ENCODE measurements at places on chromosomes 7 and 10.

GRCh38 chr10:33257439-33258080 lies 76.9 kb downstream of the NRP1 start:
- DNase-seq = no peak

DNA sequence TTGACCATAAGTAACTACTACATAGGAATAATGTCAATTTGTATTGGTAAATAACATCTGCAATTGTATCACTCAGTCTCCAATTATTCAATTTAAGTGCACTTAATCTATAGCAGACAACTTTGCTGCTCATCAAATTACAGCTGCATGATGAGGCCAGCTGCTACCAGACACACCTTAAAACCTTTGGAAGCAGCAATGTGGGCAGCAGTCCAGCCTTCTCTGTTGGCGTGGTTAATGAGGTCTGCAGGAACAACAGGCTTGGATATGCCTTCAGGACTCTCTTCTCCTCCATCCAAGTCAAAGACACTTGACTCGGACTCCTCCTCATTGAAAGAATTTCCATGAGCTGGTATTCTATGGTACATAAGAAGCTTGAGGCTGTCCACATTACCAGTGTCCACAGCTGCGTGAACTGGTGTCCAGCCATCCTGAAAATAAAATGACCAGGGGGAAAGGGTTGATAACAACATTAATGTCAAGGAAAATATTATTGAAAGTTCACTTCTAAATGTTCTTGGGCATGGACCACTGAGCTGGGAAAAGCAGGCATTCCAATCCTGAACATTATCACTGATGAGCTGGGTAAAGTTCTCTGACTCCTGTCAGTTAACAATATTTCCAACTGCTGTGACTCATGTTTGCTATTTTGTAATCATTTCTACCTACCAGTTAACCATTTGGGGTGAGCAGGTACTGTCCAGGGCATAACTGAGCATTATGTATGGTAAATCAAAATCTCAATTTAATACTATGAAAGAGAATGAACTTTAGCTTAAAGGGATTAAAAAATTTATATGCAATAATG lies 95.7 kb downstream of the CTTNBP2 start:
- no peak for DNase-seq

DNA sequence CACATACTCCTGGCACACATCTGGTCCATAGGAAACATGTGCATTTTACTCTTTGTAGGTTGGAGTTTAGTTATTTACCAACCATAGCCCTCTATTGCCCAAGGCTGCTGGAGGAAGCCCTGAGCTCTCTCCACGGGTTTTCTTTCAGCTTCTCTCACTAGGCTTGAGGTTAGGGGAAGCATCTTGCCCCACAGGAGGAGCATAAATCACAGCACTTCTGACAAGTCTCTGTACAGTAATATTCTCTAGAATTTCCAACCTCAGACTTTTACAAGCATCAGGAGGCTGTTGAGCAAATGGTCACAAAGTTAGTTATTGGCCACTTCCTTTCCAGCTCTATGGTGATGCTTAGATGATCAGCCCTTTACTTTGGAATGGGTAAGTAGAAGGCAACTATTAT lies 122.9 kb upstream of the GLI3 start:
- no peak for DNase-seq

- DNase-seq = no peak
Measured at GRCh38 chr10:34187201-34187600, 627.9 kb downstream of the PARD3 start.

DNA sequence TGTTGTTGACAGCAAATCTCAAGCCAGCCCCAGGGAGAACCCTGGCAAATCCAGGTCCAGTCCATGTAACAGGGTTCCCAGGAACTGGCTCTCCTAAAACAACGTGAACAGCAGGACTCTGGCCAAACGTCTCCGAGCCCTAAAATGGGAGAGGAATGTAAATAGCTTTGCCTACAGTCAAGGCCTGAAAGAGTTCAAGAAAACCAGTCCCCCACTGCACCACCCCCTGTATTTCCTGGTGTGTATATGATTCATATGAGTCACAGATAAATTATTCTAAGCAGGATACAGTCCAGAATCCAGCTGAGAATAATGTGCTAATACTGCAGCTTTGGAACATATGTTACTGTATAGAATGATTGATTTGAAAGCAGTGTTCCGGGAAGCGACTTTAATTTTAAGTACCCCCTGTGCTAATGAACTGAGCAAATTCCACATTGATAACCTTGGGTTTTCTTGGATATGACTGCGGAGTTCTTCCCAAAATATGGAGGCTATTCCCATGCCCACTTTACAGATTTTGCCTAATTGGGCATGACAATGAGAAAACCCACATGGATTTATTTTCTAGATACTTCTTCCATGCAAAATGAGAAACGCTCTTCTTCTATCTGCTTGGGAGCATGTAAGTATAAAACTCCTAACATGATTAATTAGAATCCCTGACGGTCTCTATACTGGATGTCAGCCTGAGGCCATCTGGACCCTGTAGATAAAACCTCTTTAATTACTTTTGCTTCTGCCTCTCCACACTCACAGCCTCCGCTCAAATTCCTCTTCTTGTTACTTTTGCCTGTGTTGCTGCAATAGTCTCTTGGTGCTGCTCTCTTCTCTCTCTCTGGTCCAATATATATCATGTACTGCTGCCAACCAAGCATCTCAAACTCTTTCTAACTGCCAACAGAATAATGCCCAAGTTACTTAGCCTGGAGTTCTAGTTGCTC lies 50.2 kb downstream of the LAMB4 start:
- DNase-seq = no peak

DNA sequence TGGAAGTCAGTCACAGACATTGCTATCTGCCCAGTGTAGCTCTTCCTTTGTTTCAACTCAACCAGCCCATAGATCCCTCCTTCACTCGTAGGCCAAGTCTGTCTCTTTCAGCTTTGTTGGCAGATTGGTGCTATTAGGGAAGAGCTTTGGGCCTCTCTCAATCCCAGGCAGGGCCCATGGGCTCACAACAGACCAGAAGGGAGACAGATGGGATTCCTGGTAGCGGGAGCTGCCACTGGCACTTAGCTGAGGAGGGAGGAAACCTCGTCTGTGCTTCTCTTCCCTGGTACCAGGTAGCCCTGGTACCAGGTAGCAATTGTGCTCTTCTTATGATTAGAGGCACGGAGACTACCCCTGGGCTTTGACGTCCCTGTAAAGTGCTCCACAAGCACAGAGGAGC lies 592.0 kb downstream of the TYW1 start:
- no peak for DNase-seq

GRCh38 chr10:106402458-106402857 lies 762.0 kb downstream of the SORCS1 start:
- DNase-seq = no peak

DNA sequence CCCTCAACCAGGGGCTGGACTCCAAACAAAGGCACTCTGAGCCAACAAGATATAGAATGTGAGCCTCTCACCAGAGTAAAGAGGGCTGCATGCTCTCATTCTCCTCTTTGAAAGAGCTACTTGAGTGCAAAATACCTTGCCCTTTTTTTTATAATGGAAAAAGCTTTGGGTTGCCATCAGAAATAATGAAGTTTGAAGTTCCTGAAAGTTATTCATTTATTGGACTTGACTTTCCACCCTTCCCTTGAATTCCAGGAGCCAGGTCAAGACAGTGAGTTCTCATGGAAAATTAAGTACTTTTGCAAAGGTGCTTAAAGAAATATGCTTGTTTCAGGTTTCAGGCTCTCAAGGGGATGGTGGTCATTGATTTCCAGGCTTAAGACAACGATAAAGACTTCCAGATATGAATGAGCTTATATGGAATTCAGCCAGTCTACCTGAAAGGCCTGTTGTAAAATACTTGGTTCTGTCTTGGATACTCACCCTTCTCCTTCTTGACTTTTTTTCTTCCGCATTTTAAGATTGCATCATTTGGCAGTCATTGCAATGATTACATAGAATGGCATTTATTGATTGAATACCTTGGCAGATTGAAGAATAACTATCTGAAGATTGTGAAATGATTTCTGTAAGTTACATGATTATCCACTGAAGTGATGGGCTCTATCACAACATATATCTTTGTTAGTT lies 696.4 kb downstream of the INHBA start:
- no peak for DNase-seq

- no peak for DNase-seq
Measured at GRCh38 chr10:81872206-81872862, 2.7 kb upstream of the NRG3 start.

DNA sequence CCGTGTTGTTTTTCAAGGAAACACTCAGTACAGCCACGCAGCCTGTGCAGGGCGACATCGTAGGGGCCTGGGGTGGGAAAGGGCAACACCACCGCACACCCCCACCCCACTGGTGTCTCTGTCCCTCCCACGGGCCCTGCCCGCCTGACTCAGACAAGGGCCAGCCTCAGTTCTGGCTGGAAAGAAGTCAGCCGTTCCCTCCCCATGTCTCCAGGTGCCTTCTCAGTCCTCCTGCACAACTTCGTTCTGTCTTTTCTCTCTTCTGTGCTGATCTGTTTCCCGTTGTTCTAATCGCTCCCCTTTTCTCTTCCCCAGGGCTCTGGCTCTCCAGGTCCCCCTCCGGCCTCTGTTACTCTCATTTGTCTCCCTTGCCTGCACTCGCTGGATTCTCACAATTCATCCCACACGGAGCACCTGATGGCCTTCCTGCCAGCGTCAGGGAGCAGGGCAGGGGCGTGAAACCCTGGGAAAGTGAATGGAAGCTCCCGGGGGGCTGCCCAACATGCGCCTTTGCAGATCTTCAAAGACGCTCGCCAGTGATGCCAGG lies 97.7 kb downstream of the WDR37 start:
- no peak for DNase-seq

- no peak for DNase-seq
Measured at GRCh38 chr10:52780391-52781155, 8.0 kb upstream of the MBL2 start.

DNA sequence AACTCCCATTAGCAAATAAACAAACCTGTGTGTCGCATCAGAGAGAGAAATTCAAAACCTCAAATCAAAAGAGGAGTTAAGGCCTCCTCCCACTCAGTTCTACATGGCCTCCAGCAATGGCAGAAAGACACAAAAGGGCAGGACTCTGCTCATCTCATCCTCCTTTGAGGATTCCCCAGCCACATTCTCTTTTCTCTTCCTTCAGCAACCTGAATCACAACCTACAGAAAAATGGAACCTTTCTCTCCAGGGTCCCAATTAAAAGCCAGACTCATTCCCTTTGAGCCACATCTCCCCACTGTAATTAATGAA lies 7.9 kb downstream of the OSBPL3 start:
- DNase-seq = no peak

GRCh38 chr10:121113385-121113696 lies 262.2 kb downstream of the WDR11 start:
- DNase-seq = no peak

Measured in GDM1 (cell line).